ENCODE measurements at places on chromosomes 7 and 10.

- DNase-seq: no peak
These were observed 199.2 kb upstream of the KMT2E start for GRCh38 chr7:104814671-104815400.

DNA sequence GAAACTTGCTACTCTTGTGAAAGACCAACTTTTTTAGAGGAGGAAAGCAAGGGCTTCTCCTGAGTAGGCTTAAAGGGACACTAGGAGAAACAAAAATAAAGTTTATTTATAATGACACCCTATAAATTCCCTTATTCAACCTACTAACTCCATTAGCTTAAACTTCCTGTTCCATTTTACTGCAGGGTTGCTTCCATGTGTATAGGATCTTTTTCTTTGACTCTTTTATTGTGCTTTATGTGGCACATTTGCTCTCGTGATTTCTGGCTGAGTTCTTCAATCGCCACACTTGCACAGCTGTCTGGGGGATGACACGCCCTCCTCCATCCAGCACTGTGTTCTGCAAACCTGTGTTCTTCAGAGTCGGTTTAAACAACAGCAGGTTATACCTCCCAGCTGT is 225.7 kb upstream of the NPVF start:
- no peak for DNase-seq

DNA sequence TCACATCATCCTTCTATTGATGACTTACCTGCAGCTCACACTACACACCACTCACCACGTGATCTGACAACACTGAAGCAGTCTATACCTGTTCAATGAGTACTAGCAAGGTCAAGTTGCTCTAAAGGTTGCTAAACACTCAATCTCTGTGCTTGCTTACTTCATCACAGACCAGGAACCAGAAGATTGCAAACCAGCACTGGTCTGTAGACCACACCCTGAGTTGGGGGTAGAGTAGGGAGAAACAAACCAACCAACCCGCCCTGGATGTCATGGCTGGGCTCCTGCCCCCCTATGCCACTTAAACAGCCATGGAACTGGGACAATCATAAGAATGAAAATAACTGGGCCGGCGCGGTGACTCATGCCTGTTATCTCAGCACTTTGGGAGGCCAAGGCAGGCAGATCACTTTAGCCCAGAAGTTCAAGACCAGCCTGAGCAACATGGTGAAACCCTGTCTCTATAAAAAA is 19.6 kb downstream of the DLG5 start:
- DNase-seq: no peak

DNA sequence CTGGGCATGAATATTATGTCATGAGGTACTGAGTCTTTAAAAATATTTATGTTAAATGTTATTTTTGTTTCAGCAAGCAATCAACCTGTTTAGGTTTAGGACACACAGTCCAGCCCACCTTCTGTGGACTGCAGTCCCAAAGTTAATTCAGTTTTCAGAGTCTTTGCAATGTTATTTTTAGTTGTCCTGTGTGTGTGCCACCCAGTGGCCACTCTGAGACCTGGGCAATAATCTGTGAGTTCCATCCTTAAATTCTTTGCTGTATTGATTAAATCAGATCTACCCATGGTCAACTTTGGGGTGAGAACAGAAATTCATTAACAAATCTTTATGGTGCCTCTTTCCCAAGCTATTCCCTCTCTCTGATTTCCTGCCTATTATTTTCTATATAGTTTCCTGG is 415.1 kb downstream of the CCSER2 start:
- no peak for DNase-seq

DNA sequence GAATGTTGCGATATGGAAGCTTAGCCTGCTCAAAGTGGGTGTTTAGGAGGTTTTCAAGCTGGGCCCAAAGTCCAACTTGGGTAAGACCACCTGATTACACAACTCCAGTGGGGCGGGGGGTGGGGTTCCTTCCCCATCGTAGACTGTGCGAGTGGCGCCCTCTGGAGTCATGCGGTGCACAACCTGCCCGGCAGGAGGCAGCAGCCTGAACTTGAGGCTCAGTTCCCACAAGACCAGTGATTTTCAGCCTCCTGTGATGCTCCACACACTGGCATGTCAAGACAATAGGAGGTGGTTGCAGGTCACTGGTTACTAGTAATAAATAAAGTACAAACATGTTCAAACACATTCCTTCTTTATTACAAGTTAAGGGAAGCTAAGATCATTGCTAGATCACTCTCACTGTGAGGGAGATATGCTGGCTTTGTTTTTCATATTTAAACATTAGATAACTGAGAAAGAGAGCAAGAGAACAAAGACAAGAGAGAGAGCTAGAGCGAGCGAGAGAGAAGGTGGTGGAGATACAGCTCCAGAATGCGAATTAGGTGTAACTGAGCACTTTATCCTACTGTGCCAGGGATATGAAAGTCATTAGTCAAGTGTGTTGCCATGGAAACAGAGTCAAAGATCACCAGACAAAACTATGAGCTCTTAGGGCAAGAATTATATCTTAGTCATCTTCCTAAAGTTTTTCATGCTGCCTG is 97.4 kb upstream of the BMPER start:
- DNase-seq: no peak

DNA sequence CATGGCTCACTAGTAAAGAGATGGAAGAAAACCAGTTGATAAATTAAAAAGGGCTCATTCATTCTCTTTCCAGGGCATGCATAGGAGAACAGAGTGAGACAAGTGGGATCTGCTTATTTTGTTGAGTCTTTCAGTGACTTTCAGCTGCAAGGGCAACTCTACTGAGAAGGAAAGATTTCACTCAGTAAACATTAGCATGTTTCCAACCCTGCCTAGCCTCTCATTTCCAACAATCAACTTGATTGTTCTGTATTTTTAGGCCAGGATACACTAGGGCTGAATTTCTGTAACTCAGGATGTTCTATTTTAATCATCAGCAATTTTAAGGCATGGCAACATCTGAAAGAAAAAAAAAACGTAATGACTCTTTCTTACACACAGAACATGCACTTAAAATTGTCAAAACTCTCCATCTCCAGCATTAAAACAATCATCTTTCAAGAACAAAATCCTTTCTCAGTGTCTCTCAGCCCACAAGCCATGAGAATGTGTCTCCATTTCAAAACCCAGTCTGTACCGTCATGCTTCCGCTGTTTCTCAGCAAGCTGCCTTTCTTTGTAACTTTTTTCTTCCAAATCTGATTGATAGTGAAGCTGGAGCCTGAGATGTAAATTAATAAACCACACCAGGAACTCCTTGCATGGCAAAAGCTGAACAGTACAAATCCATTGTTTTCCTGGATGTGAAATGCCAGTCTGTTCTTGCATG is 147.2 kb upstream of the KLF14 start:
- no peak for DNase-seq

DNA sequence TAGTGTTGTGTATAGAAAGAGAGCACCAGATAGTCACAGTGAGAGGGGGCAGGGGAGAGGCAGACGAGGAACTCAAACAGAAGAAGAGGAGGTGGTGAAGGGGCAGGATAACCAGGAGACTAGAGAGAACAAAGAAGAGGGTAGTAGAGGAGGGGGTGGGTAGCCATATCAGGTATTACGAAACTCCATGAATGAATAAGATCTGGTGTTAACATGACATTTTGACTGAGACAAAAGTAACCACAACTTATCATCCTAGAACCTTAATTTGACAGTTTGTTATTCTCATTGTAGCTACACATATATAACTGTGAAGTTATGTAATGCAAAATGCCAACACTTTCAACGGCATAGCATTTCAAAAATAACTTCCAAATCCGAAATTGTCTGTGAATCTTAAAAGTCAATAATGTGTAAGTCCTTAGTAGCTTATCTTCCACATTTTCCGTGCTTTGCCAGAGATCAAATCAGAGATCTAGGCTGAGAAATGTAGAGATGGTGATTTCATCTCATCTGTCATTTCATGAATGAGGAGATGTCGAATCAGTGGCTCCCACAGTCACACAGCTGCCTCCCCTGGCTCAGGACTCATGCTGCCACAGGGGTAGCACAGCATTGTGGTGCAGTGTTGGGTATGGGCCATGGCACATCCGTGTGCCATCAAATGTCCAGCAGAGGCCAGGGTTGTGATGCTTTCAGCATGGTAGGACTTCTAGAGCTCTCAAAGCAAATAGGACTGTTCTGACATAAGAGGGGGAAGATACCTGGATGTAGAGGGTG is 202.1 kb downstream of the HECW1 start:
- DNase-seq: no peak

DNA sequence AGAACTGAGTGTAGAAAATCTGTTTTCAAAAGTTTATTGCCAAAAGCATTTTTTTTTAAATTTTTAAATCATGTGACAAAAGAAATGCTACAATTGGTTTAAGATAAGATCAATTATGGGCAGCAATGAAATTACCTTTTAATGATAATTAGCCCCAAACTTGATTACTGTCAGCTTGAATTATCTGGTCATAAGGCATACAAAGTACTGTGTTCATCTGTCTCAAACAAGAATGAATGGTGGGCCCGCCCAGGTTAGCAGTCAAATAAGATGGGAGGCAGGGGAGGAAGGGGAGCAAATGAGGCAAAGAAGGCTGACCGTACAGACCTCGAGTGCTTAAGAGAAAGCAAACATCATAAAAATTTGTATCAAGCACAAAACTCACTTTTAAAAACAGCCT is 68.1 kb downstream of the JAZF1 start:
- DNase-seq: no peak

- DNase-seq: no peak
These were observed 31.9 kb downstream of the FAM107B start for GRCh38 chr10:14742815-14743214.

DNA sequence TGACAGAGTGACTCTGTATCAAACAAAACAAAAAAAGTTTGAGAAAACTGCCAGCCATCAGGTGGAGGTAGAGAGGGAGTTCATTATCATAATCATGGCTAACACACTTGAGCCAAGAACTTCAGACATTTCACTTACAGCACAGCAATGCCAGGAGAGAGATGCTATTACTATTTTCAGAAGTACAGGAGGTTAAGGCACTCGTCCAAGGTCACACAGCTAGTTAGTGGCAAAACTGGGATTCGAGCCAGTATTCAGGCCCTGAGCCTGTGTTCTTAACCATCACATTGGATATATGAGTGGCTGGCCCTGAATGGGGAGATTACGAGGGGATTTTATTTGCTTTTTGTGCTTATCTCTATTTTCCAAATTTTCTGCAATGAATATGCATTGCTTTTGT is 24.8 kb upstream of the UNC5B start:
- no peak for DNase-seq

DNA sequence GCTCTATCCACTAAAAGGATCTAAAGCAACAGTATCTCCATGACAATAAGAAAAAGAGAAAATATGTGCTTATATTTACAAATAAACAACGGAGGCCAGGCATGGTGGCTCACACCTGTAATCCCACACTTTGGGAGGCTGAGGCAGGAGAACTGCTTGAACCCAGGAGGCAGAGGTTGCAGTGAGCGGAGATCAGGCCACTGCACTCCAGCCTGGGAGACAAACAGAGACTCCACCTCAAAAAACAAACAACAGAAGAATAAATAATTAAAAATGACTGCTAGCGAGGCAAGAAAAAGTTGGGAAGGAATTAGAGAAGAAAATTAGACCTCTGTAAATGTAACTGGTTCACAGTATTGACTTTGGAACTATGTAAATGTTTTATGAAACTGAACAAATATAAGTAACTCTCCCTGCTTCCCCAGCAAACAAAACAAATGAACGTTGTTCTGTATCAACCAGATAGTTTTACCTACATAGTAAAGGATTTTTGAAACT is 17.1 kb downstream of the TRIM24 start:
- DNase-seq: no peak

DNA sequence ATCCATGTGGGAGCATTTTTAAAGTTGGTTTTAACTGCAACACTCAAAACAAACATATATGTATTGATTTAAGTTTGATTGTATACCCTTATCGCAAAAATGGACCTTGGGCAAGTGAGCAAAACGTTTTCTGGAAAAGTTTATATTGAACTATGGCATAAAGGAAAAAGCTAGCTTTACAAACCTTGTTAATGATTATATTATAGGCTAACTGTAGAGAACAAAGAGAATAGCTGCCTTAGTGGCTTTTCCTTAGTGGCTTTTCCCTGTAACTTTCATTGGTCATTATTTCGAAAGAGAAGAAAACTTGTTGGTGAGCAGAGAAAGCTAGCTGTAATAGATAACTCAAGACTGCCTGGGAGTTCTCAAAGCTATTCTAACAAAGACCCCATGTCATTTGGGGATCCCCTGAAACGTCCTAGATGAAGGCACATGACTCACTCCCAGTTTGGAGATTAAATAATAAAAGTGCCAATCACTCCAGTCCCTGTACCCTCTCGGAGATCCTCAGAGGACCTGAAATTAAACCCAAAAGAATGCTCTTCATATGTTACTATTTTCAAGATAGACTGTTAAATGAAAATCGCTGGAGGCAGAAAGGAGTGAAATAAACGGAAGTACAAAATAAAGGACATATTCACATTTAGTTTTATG is 92.1 kb downstream of the SRI start:
- no peak for DNase-seq

- DNase-seq: no peak
These were observed 22.7 kb downstream of the ZNF22 start for GRCh38 chr10:45023426-45023825.

GRCh38 chr7:47497367-47498096 is 84.4 kb downstream of the TNS3 start:
- no peak for DNase-seq

GRCh38 chr10:7054915-7055314 is 355.9 kb downstream of the SFMBT2 start:
- DNase-seq: no peak

DNA sequence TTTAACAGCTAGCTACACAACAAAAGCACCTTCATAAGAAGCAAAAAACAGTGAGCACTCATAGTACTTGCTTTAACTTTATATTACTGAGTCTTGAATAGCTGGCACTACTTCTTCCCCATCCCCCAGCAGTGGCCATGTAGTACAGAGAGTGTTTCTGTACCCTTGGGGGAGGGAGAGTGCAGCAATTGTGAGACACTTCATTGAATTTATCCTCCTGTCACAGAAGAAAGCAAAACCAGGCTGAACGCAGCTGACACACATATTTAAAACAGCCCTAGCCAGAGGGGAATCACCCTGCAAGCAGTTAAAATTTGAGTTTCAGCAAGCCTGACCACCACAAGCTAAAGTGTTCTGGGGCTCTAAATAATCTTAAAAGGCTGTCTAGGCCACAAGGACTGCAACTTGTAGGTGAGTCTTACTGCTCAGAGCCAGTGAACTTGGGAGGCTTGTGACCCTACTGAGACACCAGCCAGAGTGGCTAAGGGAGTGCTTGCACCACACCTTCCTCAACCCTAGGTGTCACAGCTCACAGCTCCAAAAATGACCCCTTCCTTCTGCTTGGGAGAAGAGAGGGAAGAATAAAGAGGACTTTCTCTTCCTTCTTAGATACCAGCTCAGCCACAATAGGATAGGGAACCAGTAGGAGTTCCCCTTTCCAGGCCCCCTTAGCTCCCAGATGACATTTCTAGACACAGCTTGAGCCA is 97.7 kb upstream of the MEOX2 start:
- no peak for DNase-seq

Data from CD8-positive, alpha-beta T cell (primary cell).